ENCODE measurements at places on chromosomes 4 and X.

- DNase-seq, result no peak
These were observed 13.3 kb downstream of the NCAPG start for GRCh38 chr4:17823871-17824669.

- peak; percentile 14 for DNase-seq
These were observed 9.5 kb downstream of the RBPJ start for GRCh38 chr4:26330186-26330787.

- peak; percentile 83 for DNase-seq
These were observed at the start of gene HPGD for GRCh38 chr4:174522183-174523024. Gene HPGD (minus strand): TSS chr4:174522488. CDS start chr4:174522451, 37 bp downstream.

DNA sequence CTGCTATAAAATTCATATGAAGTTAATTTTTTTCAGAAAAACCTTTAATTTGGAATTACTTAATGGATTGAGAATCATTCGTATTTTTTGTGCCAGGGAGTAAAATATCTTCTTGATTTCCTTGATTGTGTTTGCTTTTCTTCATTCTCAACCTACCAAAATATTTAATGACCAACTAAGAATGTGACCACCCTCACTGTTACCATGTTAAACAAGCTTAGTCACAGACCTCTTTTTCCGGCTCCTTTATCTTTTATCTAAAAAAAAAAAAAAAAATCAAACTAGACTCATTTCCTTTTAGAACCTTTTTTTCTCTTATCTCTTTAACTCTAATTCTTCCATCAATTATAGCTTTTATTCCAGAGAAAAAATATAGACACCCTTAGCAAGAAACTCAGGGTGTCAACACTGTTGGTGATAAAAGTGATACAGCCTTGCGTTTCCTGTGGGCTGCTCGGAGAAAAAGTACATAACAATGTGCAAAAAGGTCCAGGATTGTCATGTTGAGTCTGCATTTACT lies 20.6 kb upstream of the HPGDS start:
- no peak for DNase-seq

DNA sequence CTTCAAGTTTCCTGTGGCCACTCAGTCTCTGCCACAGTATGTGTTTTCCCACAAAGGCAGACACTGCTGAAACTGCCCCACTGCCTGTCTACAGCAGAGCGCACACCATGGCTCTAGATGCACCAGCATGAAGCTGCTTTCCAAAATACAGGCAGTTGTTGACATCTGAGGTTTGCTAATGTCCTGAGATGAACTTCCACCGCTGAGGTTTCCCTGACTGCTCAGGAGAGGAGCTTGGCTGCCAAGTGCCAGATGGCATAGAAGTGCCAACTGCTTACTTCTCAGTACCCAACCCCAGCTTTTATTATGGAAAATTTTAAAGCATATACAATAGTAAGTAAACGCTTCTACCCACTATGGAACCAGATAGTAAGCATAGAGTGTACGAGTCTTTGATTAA lies 61.0 kb upstream of the EXOC1L start:
- no peak for DNase-seq

- DNase-seq, result no peak
These were observed 29.0 kb downstream of the HAND2 start for GRCh38 chr4:173500841-173501591.

DNA sequence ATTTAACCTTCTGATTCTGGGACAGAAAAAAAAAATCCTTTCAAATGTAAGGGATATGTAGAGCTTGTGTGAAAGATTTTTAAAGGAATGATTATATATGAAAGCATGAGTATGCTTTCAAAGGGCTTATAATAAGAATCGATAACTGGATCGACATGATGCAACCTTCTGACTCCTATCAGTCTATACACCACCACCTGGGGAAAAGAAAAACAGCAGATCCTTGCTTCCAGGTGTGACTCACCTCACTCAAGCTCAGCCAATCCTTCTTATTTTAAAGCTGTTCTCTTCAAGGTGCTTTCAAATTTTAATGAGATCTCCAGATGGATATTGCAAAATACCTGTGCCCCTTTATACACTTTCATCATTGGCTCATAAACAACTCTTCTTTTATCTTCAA lies 102.1 kb upstream of the EDNRA start:
- peak; percentile 30 for DNase-seq

DNA sequence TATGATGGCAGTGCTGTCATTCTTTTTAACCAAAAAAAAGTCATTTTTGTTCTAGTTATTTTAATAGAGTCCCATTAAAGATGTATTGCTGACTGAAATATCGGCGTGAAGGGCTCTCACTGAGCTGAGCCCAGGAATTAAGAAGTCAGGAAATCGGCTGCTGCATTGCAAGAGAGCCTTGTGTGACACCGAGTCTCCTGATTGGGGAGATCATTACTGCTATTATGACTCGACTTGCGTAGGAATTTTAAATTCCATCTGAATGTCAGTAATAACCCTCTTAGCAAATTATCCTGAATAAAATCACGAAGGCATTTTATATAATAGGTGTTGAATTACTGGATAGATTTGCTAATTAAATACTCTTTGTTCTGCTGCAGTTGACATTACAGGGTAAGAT lies 111.5 kb downstream of the POLA1 start:
- no peak for DNase-seq

DNA sequence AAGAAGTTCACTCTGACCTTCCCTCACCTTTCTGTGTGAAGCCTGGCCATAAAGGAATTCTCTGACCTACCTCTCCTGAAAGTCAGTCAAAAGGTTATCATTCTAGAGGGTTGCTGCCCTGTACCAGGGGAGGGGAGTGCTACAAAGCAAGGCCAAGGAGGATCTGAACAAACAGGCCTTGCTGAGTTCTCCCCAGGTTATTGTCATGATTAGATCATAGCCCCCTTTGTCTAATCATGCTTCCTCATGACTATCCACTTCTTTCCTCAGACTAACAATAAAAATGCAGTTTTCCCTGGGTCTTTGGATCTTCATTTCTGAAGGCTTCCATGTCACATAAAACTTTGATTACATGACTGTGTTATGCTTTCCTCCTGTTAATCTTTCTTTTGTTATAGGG lies 472.0 kb downstream of the IQCM start:
- DNase-seq, result no peak

DNA sequence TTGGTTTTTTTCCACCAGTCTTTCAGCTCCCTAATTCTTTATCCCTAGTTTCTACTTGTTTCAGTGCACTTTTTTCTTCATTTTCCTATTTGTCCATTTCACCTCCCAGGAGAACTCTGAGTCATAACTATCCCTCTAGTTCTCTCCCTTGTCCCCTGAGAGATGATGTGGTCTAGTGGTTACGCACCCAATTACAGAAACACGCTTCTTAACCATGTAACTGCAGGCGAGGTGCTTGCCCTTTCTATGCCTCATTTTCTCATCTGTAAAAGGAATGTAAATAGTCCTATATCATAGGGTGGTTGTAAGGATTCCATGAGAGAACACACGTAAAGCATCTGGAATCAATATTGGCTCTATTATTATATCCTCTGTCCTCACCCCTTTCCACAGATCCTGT lies 8.8 kb upstream of the GRPR start:
- no peak for DNase-seq

DNA sequence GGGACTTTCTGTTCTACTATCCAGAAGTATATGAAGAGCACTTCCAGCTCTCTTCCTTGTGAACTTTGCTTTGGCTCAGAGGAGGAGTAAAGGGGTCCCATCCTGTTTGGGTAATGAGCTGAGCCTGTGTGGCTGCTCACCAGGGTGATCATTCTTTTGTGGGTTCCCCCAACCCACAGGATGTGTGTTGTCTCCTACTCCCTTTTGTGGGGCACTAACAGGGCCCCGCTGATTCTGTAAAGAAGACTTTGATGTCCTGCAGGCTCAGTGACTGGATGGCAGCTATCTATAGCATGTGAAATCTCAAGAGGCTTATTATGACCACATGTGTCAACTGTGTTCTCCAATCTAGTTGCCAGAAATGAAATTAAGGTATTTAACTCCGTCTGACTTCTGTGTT lies 40.8 kb downstream of the ZNF518B start:
- DNase-seq, result no peak

DNA sequence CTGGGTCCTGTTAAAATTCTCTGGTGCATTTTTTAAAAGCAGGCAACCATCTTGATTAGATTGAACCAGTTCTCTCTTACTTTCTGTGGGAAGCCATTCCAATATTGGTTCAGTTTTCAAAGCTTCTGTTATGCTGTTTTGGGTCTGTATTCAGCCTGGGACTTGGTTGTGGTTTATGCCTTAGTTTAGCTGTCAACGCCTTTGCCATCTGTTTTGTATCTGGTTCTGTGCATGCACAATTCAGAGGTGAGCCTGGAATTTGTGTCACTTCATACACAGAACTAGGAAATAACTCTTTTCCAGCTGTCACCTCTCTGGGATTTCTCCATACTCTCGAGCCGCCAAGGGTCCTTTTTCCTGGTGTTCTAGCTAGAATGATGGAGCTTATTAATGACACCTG lies 46.2 kb downstream of the STAP1 start:
- DNase-seq, result no peak

DNA sequence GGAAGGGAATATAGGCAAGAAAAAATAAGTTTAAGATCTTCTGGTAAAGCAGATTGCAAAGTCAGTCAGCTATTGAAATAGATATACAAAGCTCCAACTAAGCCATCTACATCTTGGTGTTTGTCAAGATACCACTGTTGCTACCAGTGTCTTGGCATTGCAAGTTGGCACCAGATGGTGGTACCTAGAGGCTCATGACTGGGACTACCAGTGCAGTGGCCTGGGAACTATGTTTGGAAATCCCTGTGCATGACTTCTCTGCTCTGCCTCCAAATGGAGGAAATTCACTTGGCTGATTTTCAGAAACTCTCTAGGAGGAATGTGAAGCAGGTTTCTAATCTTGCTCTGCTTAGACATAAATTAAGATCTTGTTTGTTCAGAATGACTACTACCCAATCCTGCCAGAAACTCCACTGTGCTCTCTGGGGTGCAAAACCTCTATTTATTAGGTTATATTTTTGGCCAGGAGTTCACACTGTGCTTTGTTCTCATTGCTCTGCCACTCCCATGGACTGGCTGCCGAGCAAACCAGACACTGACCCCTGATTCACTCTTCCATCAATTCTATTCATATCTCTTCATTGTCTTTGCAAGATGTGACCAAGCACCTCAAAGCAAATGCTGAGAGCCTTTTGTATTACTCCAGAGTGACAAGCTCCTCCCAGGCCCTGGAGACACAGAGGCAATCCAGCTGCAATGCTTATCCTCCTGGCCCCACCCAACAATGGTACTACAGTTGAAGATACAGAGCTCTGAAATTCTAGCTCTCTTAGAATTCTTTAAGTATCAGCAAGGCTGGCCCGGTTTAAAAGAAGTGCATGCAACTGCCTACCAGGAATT lies 272.3 kb upstream of the FGF16 start:
- no peak for DNase-seq

DNA sequence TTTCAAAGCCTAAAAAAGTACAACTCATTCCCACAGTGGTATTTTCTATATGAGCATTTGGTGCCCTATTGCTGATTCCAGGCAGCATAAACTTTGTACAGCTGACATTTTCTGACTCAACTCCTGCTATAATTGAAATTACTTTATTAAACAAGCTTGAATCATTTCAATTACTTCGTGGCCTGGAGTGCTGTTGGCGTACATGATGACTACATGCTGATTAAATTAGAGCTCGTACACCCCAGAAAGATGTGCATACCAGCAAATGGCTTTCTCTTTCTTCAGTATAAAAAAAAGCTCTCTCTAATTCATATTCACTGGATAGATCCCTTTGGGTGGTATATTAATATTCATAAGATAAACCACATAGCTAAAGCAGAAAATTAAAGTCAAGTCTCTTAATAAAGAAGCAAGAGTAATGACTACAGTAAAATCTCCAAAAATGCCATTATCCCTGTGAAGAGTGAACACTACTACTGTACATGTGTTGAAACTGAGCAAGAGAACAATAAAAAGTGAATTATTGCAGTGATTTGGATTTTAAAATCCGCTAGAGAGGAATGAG lies 245.0 kb upstream of the IGFBP7 start:
- DNase-seq, result no peak

DNA sequence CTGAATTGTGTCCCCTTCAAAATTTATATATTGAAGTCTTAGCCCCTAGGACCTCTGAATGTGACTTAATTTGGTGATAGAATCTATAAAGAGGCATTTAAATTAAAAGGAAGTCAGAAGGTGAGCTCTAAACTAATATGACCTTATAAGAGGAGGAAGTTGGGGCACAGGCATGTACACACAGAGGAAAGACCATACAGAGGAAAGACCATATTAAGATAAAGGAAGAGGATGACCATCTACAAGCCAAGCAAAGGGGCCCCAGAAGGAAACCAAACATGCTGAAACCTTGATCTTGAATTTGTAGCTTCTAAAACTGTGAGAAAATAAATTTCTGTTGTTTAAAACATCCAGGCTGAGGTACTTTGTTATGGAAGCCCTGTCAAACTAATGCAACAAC lies 26.9 kb upstream of the CYBB start:
- no peak for DNase-seq

All from NCI-H1417 (cell line).